ENCODE measurements at places on chromosomes 3 and 15.

DNA sequence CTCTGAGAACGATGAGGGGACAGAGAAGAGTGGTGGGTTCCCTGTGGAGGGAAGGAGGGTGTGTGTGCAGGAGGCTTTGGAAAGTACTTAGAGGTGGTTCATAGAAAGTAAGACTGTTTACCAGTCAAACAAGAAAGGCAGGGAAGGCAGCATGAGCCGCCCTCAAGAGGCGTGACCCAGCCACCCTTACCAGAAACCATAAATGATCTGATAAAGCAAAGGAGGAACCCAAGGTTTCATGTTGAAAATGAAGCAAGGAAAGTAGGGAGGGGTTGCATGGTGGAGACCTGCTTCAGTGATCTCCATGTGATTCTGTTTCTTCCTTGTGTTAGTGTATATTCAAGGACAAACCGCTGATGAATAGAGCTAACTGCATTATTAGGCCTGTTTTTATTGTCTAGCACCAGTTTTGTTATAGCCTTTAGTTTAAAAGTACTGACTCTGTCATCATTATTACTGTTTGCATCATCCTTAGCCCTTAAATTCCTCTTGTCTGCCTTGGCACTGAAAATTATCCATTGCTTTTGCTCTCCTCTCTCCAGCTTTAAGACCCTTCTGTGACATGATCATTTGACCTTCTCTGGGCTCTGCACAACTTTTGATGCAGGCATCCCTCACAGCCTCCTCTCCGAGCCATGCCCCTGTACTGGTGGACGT, 96.1 kb downstream of the STAC start:
- no peak for DNase-seq

DNA sequence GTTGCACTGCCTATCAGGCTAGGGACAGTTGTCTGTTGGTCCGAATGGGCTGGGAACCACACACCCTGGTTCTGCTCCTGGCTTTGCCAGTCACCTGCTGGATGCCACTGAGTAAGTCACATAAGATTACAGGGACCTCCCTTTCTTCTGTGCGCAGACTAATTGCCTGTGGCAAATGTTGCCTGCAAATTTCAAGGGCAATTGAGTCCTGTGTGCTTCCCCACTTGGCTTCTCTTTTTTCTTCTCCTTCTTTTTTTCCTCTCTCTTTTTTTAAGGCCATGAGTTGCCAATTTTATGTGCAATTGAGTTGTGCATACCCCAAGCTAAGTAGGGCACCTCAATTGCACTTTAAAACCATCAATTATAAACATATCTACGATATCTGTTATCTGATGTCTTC, 963.4 kb downstream of the MCTP2 start:
- no peak for DNase-seq

GRCh38 chr15:101027920-101028319, 108.8 kb downstream of the LRRK1 start:
- no peak for DNase-seq

GRCh38 chr15:96293441-96293840, 37.1 kb upstream of the NR2F2 start:
- no peak for DNase-seq

DNA sequence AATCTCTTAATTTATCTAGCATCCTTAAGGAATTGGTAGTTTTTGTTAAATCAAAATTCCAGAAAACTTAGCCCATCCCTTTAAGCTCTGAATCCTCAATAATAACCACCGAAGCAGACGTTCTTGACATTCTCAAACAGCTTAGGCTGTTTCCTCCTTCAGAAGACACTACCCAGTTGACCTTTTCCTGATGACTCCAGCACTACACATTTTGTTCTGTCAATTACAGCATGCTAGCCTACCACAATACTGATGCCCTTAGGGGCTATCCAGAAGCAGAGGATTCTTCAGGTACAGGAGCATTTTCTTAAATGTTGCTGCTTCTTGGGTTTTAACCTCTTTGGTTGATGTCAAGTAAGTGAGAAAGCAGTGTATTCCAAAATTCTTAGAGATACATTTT, 33.4 kb downstream of the ETV5 start:
- no peak for DNase-seq

DNA sequence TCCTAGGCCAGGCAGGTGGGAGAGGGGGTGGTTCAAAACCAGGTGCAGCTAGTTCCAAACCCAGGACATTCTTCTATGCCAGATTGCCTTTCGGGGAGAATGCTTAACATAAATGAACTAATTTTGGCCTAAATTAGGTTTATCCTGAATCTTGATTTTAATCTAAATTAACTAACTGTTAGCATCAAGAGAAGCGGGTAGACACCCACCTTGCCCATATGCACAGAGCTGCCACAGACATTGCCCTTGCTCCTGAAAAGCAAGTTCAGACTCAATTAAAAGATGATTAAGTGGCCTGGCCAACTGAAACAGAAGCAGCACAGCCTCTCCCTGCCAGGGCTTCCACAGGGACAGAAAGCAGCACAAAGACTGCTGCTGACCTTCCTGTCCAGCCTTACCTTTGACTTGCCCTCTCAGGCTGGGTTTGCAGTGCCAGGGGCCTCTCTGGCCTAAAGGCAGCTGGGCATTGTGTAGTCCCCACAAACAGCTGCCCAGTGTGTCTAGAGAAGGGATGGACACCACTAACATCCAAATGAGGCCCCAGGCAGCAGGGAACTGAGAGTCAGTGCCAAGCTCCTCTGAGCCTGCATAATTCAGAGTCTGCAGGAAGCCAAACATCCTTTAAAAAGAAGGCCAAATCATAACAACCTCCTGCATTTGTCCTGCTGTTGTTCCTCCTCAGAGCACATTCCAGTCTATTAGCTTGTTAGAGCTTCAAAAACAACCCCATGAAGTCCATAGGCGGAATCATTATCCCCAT, 15.4 kb upstream of the OXTR start:
- no peak for DNase-seq

GRCh38 chr15:79883579-79884203, 13.1 kb downstream of the MTHFS start:
- no peak for DNase-seq

GRCh38 chr3:61080737-61081445, 170.4 kb downstream of the FHIT start:
- no peak for DNase-seq

DNA sequence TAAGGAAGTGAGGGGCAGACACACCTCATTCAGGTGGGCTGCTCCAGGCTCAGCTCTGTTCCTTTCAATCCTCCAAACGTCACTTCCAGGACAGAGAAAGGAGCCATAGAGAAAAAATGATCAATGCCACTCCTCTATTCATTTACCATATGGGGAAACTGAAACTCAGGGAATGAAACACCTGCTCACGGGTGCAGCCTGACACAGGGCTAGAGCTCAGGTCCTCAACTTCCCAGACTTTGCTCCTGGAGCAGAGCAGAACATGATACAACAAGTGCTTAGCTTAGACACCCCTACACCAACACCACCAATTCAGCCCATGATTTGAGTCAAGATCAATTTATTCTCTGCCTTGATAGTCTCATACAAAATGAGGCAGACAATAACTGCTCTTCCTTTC, 58.5 kb upstream of the LPP start:
- no peak for DNase-seq

GRCh38 chr3:38758557-38758956, 57.5 kb downstream of the SCN10A start:
- DNase-seq: no peak

DNA sequence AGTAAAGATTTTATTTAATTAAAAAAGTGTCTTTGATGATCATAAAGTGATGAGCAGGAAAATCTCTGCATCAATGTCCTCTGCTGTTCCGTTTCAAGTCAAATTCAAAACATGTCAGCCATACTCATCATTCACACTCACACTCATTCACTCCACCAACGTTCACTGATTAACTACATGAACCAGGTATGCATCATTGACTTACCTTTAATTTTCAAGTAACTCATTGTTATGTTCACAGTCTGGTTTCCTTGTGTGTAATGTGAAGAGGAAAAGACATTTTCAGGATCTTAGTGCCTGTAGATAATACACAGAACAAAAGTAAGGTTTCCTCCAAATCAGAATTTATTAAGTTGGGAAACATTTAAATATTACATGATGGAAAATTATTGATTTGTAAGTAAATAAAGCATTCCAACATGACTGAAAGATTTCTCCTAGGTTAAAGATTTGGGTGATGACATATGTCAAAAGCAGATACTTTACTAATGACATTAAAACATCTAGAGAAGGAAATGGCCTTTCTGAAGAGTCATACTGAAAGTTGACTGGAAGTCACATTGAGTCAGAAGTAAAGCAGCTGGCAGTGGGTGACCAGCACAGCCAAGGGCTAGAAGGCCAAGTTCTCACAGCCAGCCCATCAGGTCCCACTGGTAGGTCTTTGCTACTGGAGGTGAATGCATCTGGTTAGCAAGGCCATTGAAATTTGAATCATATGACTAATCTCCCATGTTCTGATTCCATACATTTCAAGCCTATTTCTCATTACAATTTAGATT, 251.9 kb downstream of the CDIN1 start:
- no peak for DNase-seq

DNA sequence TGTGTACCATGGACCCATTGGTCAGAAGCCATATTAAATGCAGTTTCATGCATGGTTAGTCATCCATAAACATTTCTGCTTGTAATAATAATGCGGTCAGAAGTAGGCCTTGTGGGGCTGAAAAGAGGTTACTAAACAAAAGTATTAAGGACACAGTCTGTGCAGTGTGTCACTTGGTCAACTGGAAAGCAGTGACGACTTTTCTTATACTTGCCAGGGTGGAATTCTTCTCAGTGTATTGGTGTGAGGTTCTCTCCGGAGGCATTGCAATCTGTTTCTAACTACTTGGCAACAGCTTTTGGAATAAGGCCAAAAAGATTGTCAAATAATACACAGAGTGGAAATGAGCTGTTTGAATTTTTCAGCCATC, 46.8 kb downstream of the CHL1 start:
- DNase-seq: no peak

DNA sequence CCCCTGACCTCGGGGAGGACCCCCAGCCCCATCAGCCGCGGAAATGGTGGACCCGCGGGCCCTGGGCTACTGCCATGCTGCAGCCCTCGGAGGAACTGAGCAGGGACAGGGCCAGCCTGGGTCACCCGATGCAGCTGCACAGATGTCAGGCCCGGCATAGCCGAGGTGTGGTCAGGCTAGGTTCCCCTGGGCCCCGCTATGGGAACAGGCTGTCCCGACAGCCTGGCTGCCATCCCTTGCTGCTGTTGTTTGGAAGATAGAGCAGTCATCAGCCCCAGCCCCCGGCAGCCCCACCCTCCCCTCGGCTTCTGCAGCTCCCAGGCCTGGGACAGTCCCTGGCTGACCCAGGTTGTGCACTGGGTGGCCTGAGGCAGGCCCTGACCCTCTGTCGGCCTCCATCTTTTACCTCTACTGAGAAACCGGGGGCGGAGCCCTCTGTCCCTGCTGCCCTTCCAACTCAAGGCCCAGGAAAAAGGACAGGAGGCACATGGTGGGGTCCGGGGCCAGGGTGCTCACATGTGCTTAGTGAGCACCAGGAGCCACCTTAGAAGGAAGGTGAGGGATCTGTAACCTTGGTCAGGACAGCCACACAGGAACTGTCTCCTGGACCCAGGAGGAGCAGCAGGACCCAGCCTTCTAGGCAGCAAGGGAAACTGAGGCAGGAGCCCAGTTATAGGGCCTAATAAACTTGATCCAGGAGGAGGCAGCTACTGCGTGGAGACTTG, 31.5 kb upstream of the FBLN2 start:
- no peak for DNase-seq

DNA sequence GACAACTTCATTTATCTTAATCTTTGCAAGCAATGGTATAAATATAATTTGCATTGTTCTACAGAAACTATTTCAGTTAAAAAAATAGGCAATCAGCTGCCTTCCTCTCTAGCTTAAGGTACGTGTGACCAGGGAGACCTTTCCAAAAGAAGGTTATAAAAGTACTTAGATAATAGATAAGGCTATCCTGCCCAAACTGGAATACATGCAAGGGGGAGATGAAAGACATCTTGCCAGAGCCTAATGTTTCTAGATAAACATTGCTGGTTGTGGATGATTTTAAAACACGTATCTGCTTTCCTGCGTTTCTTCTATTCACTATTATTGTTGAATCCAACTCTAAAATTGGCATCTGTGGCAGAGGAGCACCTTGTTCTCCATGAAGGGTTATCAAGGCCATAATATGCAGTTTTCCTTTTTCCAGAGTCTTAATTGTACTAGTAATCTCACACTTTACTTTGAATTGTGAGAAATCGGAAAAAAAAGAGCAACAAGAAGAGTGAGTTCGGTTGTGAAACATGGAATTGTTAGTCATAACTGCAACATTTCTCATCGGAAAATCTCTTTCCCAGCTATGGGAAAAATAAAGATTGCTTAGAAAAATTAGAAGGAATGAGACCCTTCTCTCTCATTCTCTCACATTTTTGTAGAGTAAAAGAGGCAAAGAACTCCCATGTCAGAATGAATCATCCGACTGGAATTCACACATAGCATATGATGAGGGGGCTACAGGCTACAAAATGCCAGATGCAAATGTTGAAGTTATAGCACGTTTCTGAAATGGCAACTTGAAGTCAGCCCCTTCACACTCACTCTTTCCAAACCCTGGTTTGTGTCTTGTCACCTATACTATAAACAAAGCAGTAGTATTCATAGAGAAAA, 936.1 kb upstream of the NR2F2 start:
- no peak for DNase-seq

- DNase-seq: no peak
Measured at GRCh38 chr3:148958696-148959095, 32.6 kb upstream of the GYG1 start.

- no peak for DNase-seq
Measured at GRCh38 chr15:49815526-49815925, 194.7 kb downstream of the DTWD1 start.

- DNase-seq: no peak
Measured at GRCh38 chr3:177464392-177465256, 267.3 kb upstream of the TBL1XR1 start.

DNA sequence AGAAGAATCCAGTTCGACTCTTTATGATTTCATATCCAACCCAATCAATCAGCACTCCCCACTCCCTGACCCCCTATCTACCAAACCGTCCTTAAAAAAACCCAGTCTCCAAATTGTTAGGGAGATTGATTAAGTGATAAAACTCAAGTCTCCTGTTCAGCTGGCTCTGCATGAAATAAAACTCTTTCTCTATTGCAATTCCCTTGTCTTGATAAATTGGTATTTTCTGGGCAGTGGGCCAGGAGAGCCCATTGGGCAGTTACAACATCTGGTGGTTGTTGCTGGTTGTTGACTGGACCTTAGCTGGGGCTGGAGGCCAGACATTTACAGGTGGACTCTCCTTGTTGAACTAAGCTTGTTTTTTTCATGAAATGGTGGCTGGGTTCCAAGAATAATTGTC, 642.3 kb downstream of the ROBO2 start:
- DNase-seq: no peak

DNA sequence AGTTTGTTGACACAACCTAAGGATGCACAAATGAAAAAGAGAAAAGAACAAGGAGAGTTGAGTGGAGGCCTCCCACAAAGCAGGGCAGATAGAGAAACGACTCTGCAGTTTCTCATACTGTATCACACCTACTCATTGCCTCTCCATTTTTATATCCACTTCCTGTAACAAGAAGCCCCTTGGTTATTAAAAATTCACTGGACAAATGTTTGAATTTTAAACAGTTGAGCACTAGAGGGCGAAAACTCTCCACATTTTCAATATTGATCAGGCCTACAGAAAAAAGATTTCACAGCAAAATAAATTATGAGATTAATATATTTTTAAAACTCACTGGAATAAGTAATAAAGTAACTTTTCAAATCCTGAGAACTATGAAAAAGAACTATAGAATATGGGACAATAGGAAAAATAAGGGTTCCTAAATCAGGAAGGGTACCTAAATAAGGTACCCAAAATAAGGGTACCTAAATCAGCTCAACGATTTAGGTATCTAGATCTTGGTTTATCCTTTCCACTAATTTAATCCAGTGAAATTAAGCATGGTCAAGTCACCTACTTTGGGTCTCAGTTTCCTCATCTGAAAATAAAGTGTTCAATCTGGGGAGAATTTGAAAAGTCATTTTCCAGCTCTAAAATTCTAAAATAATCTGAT, 47.0 kb upstream of the PPIB start:
- DNase-seq: no peak

Data from stimulated activated CD4-positive, alpha-beta T cell treated with anti-CD3 and anti-CD28 coated beads, TNF-alpha, amount 100 ng/mL, for 24 hours (primary cell).